ENCODE measurements at places on chromosomes 3 and 15.

DNA sequence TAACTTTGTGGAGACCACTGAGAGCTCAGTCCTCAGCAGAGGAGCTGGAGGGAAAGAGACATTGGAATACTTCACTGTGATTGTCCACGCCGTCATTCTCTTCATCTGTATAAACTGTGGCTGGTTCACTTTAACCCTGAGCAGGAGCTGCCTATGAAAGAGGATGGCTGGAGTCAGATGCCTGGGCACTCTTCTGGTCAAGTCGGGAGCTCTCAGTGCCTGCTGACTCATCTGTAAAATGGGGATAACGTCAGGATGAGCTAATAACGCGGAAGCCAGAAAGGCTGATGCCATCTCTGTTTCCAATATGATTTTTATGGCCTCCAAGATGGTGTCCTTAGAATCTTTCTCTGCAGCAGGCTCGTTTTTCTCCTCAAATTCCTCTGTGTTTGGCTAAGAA, 51.6 kb upstream of the MRPS22 start:
- no peak for DNase-seq

GRCh38 chr3:126049289-126050049, 34.5 kb downstream of the SLC41A3 start:
- DNase-seq, result no peak

- DNase-seq, result no peak
Measured at GRCh38 chr3:131701153-131701770, 198.5 kb upstream of the MRPL3 start.

- DNase-seq, result no peak
Measured at GRCh38 chr3:89171687-89172545, 64.5 kb downstream of the EPHA3 start.

GRCh38 chr15:73787621-73788020, 34.5 kb upstream of the INSYN1 start:
- no peak for DNase-seq

- DNase-seq, result no peak
Measured at GRCh38 chr15:64341961-64342360, 14.0 kb downstream of the CSNK1G1 start.

DNA sequence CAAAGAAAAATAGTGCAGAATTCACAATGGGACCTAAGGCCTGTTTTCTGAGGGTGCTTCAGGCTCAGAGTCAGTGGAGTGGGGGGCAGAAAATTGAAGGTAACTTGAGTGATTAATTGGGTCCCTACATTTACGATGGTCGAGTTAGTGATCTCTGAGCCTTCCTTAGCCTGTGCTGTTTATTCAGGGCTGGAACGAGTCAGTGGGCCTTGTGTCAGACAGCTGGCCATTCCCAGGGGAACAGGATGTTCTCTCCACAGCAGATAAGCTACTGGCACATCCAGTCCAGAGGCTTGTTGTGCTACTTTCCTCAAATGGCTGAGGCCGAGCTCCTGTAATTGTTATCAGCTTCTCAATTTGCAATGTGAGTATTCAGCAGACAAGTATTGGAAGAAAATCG, 29.2 kb upstream of the CNTN3 start:
- DNase-seq, result no peak

- no peak for DNase-seq
Measured at GRCh38 chr3:13015286-13016082, 57.7 kb downstream of the IQSEC1 start.

DNA sequence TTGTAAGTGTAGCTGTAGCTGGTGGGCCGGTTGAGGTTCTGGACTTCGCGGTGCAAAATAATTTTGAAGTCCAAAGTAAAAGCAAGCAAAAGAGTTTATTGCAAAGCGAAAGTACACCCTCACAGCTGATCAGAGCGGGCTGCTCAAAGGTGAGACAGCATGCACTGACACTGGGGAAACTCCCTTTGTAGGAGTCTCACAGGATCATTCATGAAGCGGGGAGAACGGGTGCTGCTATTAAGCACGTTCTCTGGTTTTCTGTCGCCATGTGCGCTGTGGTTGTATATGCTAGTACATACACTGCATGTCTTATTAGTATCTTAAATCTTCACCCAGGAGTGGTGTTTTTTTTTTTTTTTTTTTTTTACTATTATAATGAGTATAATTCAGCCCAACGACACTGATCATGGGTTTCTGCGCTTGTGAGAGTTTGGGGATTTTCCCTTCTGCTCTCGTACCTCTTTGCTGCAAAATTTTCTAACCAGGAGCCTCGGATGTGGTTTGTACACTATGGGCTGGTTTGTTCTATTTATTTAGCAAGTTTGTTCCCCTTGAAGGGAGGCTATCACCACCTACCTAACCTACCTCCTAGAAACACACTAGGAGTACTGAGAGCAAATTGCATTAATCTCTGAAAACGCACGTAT, 1.4 kb upstream of the AP4E1 start:
- no peak for DNase-seq

- DNase-seq, result no peak
Measured at GRCh38 chr15:85630311-85630710, 164.4 kb downstream of the KLHL25 start.

All from NCI-H1048 (cell line).